NT2/D1 (cell line): ENCODE measurements at places on chromosomes 7 and 10.

DNA sequence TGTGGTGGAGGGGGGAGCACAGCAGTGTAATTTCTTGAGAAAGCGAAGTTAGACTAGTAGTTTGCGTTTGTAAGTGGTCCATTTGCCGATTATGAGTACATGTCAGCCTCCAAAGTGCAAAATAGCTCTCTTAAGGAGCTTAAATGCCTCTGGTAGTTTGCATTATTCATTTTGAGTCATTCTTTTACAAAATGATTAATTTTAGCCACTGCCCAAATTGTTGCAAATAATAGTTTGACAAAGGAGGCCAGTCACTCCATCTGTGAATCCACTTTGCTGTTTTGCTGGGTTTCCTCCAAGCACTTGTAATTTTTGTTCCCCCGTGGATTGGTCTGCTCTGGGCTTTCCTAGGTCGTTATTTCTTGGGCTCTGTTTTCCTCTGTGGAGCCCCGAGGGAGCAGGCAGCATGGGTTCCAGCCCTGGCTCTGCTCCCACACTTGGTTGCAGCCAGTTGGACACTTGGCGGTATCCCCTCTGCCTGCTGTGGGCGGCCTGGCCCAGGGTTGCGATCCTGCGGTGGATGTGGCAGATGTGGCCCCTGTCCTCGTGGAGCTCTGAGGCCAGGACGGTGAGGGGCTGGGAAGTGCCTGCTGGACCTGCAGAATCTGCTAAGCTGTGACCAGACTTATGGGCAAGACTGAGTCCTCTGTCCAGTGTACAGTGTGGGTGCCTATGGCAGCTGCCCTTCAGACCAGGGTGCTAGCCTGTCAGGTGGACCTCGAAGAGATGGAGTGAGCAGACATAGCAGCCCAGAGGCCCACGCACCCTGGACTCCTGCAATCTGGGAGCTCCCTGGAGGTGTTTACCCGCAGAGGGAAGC is 129.1 kb upstream of the BTBD16 start:
- DNase-seq, result no peak

- DNase-seq, result no peak
Observed at GRCh38 chr7:6209340-6209739, 63.1 kb downstream of the CYTH3 start.

DNA sequence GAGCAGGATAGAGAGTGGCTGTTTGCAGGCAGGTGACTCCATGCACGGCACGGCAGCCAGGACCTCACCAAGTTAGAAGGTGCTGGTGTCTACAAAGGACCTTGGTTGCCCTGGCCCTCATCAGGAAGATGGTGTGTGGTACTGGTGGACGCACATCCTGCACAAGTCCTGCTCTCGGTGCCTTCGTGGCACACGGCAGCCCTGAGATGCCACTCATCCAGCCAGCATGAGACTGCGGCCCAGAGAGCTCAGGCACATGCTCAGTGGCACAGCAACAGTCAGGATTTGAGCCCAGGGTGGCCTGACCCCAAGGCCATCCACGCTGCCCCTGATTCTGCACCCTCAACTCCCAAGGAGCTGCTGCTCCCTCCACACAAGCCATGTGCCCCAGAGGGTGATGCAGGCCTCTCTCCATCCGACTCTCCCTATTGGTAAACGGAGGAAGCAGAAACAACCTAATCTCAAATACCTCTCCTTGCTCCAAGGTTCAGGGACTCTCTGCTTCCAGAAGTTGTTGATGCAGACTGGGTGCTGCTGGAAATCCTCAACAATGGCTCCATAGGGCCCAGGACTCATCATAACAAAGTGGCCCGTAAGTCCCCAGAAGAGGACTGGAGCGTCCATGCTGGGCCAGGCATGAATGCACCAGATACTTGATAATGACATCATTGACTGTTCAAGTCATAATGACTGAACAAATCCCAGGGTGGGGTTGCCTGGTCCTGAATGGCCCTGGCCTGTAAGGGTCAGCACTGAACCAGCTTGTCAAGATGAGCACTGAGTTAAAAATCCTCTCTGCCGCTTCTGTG is 93.6 kb downstream of the ARHGAP22 start:
- DNase-seq, result no peak

DNA sequence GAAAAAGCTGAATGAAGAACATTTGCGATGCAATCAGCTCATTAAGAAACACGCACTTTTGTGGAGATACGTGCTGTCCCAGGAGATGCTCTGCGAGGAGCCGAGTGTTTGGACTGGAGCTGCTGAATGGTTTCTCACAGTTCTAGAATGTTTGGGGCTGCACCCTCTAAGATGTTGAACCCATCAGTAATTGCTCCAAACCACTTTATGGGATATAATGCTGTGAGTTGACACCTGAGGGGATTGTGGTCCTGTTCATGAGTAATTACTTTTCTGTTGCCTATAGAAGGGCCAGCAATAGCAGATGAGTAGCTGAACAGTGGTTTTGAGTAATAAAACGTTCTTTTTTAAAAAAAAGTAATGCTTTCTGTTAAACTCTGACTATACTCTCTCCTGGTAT is 63.1 kb downstream of the IKZF1 start:
- no peak for DNase-seq

- no peak for DNase-seq
Observed at GRCh38 chr10:89080660-89081059, 90.1 kb downstream of the FAS start.

- no peak for DNase-seq
Observed at GRCh38 chr10:3886641-3887251, 101.7 kb upstream of the KLF6 start.

- no peak for DNase-seq
Observed at GRCh38 chr10:17037910-17038309, 91.7 kb downstream of the CUBN start.

DNA sequence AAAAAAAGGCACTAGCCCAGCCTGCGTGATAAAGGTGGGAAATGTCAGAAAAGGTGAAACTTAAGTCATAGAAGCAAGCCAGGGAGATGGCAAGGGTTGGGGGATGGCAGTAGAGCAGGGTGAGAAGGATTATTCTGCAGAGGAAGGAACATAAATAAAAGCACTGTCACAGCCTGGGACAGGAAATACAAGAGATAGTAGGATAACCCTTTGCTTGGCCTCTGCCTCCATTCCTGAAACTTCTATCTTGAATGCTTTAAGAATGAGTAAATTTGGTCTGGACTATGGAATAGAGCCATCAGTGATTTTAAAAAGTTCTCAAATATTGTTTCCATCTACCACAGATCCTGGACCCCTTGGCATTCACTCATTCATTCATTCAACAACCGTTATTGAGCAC is 50.0 kb downstream of the ABCC2 start:
- no peak for DNase-seq

DNA sequence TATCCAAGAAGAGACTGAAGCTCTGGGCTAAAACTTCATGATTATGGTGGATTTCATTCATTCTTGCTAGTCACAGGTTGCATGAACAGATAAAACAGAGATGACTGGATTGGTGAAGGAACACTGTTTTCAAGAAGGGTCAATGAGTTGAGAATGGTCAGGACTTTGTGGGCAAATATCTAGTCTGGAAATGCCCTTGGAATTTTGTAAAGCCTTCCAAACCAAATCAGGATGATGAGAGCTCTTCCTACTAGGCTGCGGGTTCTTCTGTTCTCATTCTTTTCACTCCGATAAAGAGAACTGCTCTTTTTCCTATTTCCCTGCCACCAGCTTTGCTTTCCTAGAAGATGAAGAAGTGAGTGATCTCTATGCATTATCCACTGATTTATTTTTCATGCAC is 171.4 kb downstream of the ARID5B start:
- no peak for DNase-seq

GRCh38 chr7:101166648-101166908 is 1.2 kb upstream of the VGF start:
- no peak for DNase-seq

DNA sequence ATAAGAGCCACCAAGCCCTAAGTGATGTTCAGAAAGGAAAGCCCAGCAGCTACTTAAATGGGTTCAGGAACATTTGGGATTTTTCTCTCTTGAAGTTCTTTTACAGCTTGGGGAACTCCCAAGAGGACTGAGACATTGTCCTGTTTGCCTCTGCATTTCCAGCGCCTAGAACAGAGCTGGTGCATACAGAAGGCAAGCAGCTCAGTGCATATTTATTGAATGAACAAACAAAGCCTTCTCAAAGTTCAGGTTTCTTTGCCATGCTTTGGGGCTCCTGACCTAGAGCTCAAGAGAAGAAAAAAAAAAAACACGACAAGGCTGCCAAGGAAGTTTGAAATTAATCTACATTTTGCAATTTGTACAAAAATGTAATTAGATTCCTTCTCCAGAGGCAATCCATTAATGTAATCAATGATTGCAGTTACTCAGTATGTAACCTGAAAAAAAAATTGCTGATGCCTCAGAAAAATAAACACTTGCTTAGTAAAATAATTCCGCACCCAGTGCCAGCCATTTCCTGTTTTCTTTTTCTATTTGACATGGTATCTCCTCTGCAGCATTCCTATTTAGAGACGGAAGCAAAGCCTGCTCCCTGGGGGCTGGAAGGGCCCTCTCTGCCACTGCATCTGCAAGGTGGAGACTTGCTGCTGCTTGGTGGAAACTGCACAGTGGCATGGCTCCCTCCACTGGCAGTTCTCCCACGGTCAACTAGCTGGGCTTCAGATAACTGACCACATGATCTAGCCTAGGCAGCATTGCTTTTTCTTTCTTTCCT is 157.3 kb downstream of the TMEM178B start:
- DNase-seq, result no peak

DNA sequence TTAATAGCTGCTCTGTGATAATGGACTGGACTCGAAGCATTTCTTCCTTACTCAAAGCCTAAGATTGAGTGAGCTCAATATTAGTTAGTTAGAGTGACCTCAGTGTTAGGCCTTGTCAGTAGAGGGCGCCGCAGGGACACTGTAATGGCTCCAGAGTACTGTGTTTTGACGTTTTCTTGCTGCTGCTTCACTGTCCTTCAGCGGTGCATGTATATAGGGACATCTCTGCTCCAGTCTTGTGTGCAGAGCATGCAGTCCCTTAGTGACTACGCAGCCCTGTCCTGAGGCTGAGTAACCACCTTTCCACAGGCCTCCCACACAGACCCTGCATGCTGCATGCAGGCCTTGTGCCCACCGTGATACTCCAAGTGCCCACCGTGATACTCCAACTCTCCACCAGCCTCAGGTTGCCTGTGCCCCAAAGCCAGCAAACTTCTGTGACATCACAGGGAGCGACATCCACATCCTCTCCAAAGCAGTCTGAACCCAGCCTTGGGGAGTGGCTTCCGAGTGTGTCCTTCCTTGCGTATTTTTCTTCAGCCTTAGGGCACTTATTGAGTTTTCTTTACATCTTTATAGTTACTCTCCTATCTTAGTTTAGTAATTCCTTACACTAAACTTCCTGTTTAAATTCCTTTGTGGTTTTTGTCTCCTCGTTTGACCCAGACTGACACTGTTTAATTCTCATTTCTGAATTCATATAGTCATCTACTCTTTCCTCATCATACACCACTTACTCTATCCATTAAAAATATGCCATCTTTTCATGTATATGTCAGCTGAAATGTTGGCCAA is 118.2 kb downstream of the JAZF1 start:
- peak; percentile 79 for DNase-seq

DNA sequence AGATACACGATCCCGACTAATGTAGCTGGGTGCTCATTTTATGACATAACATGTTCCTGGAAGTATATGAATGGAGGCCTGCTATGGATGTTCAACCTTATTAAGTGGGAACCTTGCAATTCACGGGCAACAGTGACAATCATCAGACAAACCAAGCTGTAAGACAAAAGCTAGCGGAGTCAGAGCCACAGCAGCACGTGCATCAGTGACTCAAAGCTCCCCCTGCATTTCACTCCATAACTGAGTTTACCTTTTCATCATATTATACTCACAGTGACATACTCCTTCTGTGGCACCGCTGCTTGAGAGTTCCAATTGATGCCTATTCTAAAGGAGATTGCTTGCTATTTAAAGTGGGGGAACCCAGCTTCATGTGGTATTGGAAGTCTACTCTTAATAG is 176.0 kb upstream of the PITRM1 start:
- DNase-seq, result no peak

- no peak for DNase-seq
Observed at GRCh38 chr7:28069807-28070206, 110.8 kb downstream of the JAZF1 start.

DNA sequence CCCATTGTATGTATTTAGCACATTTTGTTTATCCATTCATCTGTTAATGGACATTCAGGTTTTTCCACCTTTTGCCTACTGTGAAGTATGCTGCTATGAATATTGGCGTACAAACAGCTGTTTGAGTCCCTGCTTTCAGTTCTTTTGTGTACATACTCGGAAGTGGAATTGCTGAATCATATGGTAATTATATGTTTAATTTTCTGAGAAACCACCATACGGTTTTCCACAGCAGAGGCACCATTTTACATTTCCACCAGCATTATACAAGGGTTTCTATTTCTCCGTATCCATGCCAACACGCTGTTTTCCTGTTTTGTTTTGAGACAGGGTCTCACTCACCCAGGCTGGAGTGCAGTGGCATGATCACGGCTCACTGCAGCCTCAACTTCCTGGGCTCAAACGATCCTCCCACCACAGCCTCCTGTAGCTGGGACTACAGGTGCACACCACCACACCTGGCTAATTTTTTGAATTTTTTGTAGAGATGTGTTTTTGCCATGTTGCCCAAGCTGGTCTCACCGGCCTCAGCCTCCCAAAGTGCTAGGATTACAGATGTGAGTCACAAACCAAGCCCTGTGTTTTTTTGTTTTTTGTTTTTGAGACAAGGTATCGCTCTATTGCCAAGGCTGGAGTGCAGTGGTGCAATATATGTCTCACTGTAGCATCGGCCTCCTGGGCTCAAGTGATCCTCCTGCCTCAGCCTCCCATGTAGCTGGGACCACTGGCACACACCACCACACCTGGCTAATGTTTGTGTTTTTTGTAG is 22.1 kb upstream of the FBXW4 start:
- no peak for DNase-seq

DNA sequence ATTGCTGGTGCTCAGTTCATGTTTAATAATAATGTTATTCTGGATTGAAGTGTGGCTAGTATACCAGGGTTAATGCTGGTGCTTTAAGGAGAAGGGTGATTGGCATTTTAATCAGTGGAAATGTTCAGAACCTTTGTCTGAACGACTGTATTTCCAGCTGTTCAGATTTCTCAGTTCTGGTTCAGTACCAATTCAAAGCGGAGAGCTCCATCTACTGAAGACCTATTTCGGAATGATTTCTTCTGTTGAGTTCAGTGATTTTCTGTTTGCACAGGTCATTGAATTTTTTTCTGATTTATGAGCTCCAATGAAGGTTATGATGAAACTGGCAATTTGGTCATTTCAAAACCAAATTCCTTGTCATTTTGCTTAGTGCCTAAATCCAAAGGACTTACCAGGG is 160.1 kb downstream of the EXOC4 start:
- no peak for DNase-seq

DNA sequence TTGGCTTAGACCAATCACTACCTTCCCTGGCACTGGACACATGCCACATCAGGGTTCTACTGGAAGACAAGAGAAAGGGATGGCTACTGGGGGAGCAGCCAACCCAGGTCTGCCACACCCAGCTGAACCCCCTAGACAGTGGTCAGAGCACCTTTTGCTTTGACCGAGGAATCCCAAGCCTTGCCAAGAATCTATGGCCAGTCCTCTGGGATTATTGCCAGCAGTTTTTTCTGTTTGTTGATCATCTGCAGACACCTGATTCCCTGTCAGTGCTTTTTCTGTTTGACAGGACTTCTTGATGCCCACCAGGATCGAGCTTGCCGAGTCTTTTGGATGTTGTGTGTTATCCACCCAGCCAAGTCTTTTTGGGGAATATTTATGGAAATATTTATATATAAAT is 476.2 kb upstream of the GALNT17 start:
- no peak for DNase-seq
